SK-N-SH (cell line): ENCODE measurements at places on chromosomes 3 and 15.

GRCh38 chr3:39130026-39130425, 22.5 kb downstream of the TTC21A start:
- no peak overlapping the region for H3K27ac ChIP-seq
- no peak overlapping the region for H3K4me3 ChIP-seq
- no peak for DNase-seq
- no peaks in the 10 kb centered on the region for H3K36me3 ChIP-seq
- no peaks in the 10 kb centered on the region for H3K27me3 ChIP-seq

DNA sequence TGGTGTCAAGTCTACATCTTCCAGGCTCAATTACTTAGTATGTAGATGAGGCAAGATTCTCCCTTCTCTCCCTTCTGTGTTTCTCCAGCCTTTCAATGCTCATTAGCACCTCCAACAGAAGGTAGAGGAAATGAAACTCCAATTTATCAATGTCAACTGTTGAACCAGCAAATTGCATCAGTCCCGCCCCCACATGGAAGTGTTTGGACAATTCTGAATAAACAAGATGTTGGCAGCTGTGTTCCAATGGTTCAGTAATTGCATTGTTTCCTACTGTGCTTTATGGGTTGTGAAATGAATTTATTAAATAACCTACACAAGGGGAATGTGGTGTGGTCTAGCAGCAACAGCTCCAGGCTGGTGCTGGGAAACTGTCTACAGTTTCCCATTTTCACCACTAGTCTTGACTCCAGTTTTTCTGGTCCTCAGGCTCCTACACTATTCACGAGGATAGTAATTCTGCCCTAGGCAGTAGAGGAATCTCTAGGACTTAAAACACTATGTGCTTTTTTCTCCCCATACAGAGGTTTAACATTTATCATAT, 91.9 kb downstream of the MB21D2 start:
- H3K27me3 ChIP-seq = no peaks in the 10 kb centered on the region
- no peak overlapping the region for H3K27ac ChIP-seq
- H3K4me1 ChIP-seq = no peaks in the 10 kb centered on the region

- no peaks in the 10 kb centered on the region for H3K27me3 ChIP-seq
- H3K36me3 ChIP-seq = no peaks in the 10 kb centered on the region
- H3K27ac ChIP-seq = no peak overlapping the region
Measured at GRCh38 chr3:178223876-178224275, 312.4 kb upstream of the KCNMB2 start.

GRCh38 chr3:170049146-170050000, 11.6 kb downstream of the GPR160 start:
- H3K4me1 ChIP-seq = no peaks in the 10 kb centered on the region
- H3K27me3 ChIP-seq = no peaks in the 10 kb centered on the region; the same call in 1 of the 2 replicates
- H3K4me3 ChIP-seq = no peak overlapping the region
- H3K27ac ChIP-seq = no peak overlapping the region
- no peaks in the 10 kb centered on the region for H3K36me3 ChIP-seq

DNA sequence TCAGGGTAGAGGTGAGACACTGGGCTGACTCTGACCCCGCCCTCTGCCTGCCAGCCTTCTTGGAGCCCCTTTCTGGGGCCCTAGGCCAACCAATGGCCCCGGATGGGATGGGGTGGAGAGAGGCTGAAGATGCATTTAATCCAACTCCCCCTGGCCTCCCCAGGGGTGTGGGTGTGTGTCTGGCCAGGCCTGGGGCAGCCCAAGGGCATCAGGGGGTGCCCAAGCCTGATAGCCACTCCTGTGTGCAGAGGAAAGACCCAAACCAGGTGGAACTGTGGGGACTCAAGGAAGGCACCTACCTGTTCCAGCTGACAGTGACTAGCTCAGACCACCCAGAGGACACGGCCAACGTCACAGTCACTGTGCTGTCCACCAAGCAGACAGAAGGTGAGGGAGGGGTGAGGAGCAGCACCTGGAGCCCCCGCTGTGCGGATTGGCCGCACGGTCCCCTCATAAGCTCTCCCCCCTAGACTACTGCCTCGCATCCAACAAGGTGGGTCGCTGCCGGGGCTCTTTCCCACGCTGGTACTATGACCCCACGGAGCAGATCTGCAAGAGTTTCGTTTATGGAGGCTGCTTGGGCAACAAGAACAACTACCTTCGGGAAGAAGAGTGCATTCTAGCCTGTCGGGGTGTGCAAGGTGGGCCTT, 9.5 kb downstream of the SPINT1 start:
- no peak for DNase-seq
- no peak overlapping the region for H3K27ac ChIP-seq
- H3K4me1 ChIP-seq = no peaks in the 10 kb centered on the region
